ENCODE measurements at places on chromosomes 6 and 20. TPM values are rescaled to one million over a fixed set of nuclear protein-coding genes. Genes with fewer than 3 reads are reported as not detected.

DNA sequence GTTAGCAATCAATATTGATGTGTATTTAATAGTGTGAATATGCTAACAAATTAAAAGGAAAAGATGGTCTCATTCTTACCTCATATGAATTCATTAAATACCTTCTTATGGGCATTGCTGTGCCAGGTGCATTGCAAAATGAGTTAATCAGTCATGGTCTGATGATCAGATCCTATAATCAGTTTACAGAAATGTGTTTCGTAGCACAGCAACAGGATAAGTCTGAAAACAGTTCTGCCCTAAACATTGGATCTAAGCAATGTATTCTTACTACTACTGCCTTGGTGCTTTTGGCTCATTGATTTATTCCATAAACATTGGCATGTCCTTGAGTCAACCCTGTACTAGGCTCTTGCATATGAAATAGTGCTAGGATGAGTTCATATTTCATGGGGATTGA is 417.0 kb upstream of the JAG1 start:
- no peak for DNase-seq

DNA sequence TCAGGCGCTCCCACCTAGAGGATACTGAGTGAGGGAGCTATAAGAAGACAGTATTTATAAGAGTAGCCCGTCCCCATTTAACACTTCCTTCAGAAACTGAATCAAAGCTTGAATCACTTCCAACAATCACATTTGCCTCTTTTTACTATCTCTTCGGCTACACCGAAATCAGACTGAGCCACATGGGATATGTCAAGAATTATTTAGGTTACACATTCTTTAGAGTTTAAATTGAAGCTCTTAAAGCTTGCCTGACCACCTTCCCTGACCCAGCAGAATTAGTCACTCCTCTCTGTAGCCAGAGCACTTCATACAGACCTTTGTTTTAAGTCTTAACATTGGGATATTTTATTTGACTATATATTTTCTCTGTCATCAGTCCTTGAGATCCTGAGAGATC is 163.7 kb downstream of the MAFB start:
- no peak for DNase-seq

BPI gene
- not detected for total RNA-seq

RSPH4A gene
- 0.32 TPM for total RNA-seq

ADGRB3 gene
- total RNA-seq, result under 0.01 TPM

DNA sequence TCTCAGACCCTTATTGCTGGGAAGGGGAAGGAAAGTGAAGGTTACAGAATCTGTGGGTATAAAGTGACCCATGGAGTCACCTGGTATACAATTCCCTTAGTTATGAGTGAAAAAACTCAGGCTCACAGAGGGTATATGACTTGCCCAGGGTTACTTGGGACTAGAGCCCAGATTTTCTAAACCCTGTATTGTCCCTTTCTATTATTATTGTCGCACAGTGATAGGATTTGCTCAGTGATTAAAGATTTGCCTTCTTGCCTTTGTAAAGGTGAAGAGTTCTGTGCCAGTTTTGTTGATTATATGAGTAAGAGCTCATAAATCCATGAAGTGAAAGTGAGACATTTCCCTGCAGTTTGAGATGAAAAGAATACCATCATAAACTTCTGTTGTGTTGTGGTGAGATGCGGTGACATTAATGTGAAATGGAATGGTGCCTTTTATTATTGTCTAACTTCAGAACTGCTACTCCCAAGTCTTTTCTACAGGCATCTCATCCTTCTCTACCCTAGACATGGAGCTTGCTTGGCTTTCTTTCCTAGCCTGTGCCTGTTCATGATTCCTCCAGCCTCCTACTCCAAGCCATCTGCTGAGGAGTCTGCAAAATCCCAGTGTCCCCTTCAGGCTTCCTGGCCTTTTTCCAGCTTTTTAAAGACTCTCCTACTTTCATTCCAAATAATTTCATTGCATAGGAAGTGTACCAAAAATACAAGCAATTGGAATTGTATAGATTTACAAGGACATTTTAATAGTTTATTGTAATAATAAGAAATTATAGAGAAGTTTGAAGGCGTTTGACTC is 33.5 kb upstream of the ADIG start:
- no peak for DNase-seq

DNA sequence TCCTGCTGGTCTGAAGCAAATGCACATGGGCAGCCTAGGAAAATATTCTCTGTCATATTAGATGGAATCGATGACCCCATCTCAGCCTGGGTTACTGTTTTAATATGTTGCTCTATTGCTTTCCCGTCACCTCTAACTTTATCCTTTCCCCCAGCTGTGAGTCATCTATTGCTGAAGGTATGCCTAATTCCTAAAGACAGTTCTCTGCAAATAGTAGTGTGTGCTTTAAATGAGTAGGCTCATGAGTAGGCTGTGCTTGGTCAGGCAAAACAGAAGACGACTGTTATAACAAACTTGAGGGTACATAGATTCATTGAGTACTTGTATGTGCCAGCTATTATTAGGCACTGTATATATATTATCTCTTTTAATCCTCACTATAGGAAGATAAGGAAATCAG is 47.2 kb downstream of the CTNNBL1 start:
- peak; percentile 20 for DNase-seq

BMP6 gene
- under 0.01 TPM for total RNA-seq

- peak; percentile 58 for DNase-seq
These were observed 132.8 kb upstream of the AGPAT4 start for GRCh38 chr6:161406646-161407045.
